ENCODE measurements at places on chromosomes 11 and 22.

GRCh38 chr22:39554151-39554550 is 16.4 kb upstream of the CACNA1I start:
- DNase-seq = no peak

DNA sequence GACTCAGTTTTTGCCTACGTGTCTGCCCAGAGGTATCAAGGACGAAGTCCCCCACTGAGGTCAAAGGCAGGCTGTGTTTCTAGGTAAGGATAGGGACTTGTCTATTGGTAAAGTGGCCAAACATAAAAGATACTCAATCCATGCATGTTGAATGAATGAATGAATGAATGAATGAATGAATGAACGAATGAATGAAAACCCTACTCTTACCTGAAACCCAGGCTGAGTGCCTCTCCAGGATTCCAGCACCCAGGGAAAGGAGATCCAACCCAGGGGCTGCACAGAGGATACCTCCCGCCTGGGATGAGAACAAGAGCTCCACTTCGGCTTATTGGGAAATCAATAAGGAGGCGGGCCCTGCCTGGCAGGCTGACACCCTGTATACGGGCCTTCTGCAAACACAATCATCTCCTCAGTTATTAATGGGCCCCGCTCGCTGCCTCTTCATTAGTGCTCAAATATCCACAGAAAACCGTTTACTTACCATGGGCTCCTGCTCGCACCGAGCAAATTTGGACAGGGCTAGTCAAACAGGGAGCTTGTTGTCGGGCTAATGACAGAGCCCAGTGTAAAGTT is 177.4 kb downstream of the BUD13 start:
- no peak for DNase-seq

DNA sequence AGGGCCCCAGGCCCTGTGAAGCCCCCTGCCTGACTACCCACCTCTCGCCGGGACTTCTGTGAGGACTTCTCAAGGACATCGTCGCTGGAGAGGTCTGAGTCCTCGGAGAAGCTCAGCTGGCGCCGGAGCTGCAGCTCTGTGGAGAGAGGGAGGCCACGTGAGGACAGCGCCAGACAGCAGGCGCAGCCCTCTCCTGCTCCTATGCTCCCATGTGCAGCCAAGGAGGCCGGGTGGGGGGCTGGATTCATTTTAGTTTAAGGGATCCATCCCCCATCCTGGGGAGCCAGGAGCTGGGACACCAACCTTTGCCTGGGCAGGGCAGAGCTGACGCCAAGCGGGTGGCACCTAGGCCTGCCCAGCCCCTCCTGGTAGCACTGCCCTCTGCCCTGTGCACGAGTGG is 42.4 kb upstream of the BID start:
- no peak for DNase-seq

DNA sequence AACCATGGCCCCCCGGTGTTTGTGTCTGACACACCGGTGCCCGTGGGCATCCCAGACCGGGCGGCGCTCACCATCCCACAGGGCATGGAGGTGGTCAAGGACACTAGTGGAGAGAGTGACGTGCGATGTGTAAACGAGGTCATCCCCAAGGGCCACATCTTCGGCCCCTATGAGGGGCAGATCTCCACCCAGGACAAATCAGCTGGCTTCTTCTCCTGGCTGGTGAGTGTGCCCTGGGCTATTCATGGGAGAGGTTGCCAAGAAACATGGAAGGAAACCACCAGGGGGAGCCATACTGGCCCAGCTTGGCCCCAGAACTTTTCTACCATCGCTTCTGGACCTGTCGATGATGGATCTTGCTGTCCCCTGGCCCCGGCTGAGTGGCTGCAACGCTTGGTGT is 36.5 kb downstream of the PRDM11 start:
- DNase-seq = no peak

DNA sequence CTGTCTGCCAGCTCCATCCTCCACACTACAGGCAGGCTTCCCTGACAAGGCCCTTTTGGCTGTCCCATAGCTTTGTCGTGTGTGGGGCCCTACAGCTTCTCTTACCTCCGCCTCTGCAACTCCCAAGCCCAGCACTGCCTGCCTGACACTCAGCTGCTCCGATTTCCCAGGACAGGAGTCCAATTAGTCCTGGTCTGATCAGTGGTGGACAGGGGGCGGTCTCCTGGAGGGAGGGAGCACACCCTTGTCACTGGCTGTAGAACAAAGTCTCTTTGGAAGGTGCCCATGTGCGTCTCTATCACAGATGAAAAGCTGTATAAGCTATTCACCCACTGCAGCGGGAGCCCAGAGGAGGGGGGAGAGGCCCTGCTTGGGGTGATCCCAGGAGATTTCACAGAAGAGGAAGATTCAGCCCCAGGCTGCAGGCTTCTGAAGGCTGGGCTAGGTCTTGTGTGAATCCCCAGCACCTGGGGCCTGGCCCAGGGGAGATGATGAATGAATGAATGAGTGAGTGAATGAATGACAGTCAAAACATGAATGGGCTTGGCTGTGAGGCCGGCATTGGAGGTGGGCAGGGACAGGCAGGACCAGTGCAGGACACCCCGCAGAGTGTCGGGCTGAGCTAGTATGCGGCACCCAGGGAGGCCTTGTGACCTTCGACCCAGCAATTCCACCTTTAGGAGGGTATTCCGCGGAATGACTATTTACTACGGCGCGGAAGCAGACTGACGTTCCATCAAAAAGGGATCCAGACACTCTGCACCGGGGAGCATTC is 142.4 kb downstream of the CACNA1I start:
- DNase-seq = no peak

DNA sequence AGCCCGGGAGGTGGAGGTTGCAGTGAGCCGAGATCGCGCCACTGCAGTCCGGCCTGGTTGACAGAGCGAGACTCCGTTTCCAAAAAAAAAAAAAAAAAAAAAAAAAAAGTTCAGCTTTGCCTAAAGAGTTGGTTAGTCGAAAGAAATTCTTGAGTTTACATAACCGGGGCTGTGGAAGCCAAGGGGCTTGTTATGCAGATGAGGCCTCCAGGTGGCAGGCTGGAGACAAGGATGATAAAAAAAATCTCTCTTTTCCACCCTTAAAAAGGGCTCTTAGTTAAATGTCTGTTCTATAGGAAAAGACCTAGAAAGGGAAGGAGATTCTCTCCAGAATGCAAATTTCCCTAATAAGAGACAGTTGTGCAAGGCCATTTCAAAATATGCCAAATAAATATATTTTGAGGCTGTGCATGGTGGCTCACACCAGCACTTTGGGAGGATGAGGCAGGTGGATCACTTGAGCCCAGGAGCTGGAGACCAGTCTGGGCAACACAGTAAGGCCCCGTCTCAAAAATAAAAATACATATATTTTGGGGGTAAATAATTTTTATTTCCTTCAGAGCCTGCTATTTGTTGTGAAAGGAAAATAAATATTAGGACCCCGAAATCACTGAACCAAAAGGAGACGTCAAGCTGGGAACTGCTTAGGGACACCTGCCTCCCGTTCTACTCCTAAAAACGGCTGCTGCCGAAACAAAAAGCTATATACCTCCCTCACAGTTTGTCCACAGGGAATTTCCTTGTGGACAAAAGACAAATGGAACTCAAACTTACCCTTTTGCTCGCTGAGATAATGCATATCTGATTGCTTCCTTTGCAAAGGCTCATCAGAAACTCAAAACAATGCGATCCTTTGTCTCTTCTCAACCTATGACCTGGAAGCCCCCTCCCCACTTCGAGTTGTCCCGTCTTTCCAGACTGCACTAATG is 2.4 kb upstream of the IFITM2 start:
- peak; percentile 65 for DNase-seq

DNA sequence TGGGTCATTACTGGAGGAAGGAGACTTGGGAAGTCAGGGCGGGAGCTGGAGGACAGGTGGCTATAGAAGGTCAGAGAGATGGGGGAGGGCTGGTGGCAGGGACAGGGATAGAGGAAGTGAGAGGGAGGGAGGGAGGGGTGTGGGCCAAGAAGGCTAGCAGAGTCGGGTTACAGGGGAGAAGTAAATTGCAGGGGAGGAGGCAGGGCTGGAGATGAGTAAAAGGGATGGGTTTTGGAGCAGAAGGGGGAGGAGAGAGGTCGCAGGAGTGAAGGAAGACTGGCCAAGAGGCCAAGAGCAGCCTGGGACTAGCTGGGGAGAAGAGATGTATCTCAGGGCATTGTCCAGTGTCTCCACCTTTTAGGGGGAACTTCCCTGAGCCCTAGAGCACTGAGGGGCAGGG is 33.0 kb downstream of the LRRC10B start:
- no peak for DNase-seq

- no peak for DNase-seq
Observed at GRCh38 chr22:46860562-46860961, 98.1 kb downstream of the TBC1D22A start.

GRCh38 chr22:36758792-36759271 is 17.1 kb downstream of the IFT27 start:
- no peak for DNase-seq

DNA sequence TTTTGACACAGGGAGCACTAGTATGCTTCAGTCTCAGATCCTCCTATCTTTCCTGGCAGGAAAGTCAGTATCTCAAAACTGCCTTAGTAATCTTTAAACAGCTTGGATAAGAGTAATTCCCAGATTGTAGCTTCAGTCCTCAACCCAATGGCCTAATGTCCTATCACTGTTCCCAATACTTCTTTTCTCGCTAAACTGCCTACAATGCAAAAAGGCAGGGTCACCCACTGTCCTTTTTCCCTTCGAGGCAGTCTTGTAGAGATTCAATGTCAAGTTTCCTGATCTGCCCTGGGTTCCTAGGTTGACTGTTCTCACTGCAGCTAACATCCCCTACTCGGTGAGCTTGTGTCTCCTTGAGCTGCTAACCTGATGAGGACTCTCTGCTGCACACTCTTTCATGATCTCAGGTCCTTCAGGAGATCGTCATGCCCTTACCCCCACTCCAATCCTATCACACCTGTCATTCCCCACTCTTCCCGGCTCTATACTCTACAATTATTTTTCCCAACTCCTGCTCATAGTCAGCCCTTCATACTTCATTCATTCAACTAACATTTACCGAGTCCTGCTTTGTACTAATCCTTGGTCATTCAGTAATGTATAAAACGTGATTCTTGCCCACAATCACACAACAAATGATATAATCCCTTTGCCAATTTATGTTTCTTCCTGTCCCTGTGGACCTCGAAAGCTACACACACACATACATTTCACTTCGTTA is 904 bp downstream of the C2CD3 start:
- no peak for DNase-seq

DNA sequence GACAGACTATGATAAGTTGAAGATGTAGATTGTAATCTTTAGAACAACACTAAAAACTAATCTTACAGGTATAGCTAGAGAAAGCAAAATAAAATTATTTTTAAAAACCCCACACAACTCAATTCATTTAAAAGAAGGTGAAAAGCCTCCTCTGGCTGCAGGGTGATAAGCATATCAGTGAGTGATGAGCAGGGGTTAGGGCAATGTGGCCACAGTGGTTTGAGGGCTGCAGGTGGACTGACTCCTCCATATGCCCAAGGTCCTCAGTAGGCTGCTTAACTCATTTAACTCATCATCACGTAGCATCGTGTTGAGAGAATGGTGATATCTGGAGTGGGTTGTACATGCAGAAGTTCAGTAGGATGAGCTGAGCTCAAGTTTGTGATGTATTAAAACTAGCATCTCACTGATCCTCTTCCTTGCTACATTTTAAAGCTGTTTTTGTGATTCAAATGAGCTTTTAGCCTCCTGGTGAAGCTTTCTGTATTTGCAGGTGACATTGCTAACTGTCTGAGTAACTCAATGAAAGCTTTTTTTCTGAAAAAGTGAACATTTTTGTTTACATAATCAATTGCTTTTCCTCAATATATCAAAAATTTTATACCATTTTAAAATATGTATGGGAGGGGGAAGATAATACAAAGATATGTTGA is 37.0 kb upstream of the SC5D start:
- no peak for DNase-seq

DNA sequence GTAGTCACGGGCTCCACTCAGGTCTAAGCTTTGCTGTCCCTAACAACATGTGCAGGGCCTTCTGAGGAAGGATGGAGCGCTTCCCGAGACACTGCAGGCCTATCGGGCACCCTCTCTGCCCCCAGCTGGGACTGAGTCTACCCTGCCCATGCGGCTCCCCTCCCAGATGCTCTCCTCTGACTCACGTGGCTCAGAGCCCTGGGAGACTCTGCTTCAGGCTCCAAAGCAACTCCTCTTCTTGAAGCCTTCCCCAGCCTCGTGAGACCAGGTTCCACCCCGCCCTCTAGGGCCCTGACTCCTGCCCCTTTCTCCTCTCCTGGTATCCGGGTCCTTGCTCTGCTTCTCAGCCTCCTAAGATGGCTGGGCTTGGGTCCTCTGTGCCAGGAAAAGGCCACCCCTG is 28.4 kb upstream of the ARFGAP3 start:
- no peak for DNase-seq

- no peak for DNase-seq
Observed at GRCh38 chr11:74677131-74677530, 54.1 kb downstream of the CHRDL2 start.
